Stimulated activated CD4-positive, alpha-beta T cell treated with anti-CD3 and anti-CD28 coated beads, Interleukin-4, amount 100 ng/mL, for 24 hours (primary cell): ENCODE measurements at places on chromosomes 7 and 10.

DNA sequence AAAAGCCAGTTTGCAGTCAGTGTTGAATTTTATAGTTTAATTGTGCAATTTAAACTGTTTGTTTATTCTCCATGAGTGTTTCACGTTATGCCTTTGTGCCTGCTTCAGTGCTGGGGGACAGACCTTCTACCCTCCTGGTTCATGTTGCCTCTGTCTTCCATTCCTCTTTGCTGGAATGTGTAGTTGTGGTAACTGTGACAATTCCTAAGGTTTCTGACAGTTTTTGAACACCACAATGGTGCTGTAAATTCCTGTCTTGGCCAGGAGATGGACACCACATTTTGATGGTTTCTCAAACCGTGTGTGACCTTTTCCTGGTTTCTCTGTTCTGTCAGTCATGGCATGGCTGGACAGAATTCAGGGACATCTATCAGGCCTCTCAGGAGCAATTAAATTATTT, 201.7 kb downstream of the BICC1 start:
- DNase-seq: no peak

DNA sequence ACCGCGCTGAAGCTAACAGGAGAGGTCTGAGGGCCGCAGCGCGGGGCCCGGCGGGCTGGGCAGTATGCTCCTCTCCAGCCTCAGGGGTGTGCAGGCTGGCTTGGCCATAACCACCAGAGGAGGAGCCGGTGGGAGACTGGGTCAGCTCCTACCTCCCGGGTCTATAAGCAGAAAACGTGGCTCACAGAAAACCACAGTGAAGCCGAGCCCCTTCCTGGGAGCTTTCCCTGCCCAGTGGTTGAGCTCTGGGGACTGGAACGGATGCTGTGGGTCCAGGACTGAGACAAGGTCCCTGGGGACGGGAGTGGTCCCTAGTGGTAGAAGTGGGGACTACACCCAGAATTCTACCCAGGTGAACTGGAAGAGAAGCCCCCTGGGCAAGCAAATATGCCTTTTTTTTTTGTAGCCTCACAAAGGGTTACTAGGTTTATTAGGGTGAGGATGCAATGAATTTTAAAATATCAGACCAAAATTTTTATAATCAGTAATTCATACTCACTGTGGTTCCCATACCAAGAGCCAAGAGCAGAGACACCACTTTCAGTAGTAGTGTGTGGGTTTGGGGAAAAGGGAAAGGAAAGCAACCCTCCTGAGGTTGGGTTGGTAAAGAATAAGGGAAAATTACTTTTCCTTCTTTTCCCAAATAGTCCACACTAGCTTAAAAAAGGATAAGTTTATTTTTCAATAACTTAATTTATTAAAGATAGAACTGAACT, 67.9 kb upstream of the PRKCQ start:
- DNase-seq: peak; percentile 81

- peak; percentile 31 for DNase-seq
Measured at GRCh38 chr7:50660040-50660829, 95.0 kb upstream of the DDC start.

DNA sequence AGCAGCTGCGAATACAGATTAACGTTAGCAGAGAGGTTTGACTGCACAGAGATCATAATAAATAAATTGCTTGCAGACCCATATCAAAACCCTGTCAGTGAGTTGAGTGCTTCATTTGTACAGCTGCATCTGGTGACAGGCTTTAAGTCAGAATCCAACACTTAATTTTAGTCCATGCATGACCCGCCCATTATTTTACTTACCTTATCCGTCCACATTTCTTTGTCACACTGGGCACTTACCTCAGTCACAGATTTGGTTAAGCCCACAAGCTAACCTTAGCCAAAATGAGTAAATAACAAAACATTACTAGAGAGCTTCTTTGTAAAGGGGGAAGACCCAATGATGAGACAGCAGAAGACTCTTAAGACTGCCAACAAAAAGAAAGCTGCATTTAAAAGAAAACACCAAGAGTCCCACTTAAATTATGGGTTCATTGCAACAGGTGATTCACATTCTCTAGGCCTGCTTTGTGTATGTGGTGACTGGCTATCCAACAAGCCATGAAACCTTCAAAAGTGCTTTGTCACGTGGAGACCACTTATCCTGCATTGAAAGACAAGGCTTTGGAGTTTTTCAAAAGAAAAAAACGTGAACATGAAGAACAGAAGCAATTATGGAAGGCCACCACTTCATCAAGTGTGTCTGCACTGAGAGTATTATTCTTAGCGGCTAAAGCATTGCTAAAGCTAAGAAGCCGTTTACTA, 32.2 kb downstream of the PHTF2 start:
- no peak for DNase-seq
